Activated CD4-positive, alpha-beta T cell treated with anti-CD3 and anti-CD28 coated beads, Interleukin-2, amount 50 U/mL, for 24 hours (primary cell): ENCODE measurements at places on chromosomes 7 and 10.

GRCh38 chr7:19587291-19587690, 121.5 kb downstream of the POLR1F start:
- DNase-seq = no peak

DNA sequence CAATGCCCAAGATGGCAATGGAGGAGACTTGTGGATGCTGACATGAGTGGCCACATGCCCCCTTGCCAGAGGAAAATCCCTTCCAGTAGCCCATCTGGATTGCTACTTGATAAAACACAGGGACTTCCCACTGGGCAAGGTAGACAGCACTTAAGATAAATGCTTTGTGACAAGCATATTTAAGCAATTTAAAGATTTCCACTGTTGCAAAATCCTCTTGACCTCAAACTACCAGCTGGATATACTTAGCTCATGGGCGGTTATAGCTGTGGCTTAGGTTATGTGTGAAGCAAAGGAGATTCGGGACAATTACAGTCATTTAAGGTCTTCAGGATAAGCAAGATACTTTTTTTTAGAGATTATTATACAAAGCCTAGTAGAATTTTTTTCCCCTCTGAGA, 238.1 kb downstream of the BMPER start:
- DNase-seq = no peak

- no peak for DNase-seq
Observed at GRCh38 chr7:45591101-45591906, 17.1 kb downstream of the ADCY1 start.

DNA sequence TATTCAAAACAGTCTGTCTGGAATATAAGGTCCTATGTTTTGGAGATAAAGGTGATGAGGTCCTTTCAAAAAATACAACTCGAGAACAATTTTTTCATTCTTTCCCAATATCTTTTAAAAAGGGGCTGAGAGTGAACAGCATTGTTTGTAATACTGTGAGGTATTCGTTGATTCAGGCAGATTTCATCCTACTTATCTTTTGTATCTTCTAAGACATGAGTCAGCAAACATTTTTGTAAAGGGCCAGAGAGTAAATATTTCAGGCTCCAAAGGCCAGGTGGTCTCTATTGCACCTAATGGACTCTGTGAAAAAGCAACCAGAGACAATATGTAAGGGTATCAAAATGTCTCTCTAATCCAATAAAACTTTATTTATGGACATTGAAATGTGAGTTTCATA, 8.1 kb upstream of the ANK3 start:
- no peak for DNase-seq

- DNase-seq = no peak
Observed at GRCh38 chr7:20016669-20017068, 200.5 kb downstream of the MACC1 start.

DNA sequence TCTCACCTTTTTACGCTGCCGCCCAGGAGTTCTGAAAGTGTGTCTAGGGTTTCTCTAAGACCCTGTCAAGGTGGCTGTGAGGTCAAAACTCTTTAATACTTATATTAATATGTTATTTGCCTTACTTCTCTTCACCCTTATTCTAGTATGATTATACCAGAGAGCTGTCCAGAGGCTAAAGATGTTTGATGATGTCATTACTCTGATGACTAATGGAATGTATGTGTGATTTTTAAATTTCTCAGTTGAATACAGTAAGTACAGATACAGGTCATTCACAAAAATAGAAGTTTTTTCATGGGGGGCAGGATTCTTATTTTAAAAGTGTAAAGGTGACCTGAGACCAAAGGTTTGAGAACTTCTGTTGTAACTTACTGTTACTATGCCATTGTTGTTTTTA, 150.6 kb upstream of the FOXP2 start:
- DNase-seq = no peak

DNA sequence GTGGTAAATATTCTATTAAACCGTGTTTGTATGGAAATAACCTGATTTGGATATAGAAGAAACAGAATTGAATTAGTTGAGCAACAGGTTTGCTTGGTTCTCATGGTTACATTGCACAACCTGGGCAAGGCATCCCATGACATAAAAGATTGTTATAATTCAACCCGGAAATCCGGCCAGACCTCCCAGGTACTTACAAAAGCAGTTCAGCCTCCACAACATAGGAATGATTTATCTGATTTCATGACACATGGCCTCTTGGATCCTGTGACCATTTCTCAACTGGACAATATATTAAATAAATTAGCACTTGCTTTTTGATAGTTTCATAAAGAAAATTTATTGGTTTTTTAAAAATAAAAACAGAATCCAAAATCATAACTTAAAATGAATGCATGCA, 55.1 kb upstream of the PTPN12 start:
- DNase-seq = no peak

GRCh38 chr7:33053721-33054120, 8.9 kb downstream of the NT5C3A start:
- no peak for DNase-seq

DNA sequence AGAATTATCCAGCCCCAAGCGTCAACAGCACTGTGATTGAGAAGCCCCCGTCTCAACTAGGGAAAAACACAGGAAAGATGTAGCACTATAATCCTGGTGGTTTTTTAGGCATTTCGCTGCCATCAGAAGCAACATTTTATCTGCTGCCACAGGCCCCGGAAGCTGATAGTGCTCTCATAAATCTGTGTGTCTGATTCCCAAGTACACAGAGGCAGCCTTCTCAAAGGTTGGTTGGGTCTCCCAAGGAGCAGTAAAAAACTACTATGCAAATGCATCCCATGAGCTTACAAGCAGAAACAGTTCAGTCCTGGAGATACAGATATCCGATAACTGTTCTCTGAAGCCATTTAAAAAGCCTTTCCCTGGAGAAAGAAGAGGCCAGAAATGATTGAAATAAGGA, 45.8 kb upstream of the LYZL1 start:
- no peak for DNase-seq

DNA sequence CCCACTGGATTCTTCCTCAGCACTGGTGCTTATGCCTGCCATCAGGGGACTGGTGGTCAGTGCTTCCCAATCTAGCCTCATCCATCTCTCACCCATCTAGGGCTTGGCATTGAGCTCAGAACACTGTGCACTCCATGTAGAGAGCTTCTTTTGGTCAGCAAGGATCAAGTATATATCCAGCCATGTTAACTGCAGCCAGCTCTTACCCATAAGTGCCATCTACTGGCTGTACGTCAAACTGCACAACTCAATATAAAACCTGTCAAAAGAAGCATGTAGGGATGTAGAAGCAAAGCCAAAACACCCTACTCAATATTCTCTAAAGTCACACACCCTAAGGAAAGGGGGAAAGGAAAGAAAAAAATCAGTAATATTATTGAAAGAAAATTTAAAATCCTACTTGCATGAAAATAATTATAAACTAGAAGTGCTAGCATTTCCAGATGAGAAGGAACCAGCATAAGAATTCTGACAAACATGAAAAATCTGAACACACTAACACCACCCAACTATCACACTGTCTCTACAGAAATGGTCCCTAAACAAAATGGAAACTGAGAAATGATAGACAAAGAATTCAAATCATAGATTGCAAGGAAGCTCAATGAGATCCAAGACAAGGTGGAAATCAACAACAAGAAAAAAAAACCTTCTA, 531.1 kb upstream of the STEAP1 start:
- DNase-seq = no peak

DNA sequence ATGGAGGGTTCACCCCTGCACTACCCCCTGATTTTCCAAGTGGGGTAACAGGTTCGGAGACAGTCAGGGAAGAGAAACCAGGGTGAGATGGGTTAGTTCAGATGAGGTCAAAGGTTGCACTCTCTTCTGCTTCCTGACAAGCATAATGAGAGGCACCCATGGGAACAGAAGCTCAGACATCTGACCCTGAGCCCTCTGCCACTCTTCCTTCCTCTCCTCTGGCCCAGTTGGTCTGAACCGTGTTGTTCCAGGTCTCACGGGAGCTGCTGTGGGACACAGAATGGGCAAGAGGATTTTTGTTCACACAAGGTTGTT, 38.4 kb downstream of the DNAJB12 start:
- no peak for DNase-seq

DNA sequence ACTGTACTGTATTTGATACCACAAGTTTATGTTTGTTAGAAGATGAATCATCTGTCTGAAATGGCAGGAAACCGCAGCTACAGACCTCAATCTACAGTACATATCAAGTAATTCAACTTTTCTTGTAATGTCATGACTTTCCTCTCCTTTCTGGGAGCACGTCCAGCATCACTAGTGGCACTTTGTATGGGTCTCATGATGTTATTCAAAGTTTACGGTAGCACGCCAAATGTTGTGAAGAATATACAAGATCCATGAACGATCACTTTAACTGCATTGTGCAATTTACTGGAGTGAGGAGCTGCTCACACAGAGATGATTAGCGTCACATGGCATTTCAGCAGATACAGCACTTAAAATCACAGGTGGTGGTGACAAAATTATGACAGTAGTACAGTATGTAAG, 257.8 kb upstream of the GNAI1 start:
- no peak for DNase-seq

DNA sequence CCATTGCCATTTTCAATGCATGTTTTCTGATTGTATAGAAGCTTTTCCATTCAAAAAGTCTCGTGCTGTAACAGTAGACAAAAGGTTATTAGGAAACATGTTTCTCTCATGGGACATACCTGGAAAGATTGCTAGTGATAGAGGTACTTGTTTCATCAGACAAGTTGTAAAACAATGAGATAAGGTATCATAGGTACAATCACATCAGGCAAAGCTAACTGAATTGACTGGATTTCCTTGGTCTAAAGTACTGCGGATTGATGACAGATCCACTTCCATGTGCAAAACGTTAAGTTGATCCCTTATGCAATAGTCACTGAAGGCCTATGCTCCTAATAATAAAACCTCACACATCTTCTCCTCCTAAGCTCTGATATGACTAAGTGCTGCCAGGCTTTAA, 6.5 kb upstream of the RNF32 start:
- DNase-seq = no peak

- no peak for DNase-seq
Observed at GRCh38 chr7:131504157-131504899, 52.1 kb downstream of the PODXL start.

GRCh38 chr10:111561124-111561523, 484.3 kb downstream of the ADRA2A start:
- DNase-seq = no peak

GRCh38 chr7:7943951-7944350, 24.6 kb upstream of the GLCCI1 start:
- DNase-seq = no peak

GRCh38 chr10:113091920-113092319, 141.9 kb downstream of the TCF7L2 start:
- DNase-seq = no peak

DNA sequence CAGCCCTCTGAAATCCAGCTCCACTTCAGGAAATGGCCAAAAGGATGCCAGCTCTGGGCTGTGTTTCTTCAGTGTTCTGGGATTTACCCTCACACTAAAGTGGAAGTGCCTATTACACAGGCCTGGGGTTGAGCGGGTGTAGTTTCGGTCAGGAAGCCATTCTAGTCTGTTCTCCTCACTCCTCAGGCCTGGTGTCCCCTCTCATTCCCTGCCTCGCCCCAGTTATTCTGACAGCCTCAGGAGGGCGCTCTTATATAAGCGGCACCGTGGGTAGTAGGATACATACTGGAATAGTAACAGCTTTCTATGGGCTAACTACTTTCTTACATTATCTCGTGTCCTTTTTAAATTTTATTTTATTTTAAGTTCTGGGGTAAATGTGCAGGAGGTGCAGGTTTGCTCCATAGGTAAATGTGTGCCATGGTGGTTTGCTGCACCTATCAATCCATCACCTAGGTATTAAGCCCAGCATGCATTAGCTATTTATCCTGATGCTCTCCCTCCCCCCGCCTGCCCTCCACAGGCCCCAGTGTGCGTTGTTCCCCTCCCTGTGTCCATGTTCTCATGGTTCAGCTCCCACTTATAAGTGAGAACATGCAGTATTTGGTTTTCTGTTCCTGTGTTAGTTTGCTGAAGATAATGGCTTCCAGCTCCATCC, 12.2 kb upstream of the LGI1 start:
- DNase-seq = no peak

DNA sequence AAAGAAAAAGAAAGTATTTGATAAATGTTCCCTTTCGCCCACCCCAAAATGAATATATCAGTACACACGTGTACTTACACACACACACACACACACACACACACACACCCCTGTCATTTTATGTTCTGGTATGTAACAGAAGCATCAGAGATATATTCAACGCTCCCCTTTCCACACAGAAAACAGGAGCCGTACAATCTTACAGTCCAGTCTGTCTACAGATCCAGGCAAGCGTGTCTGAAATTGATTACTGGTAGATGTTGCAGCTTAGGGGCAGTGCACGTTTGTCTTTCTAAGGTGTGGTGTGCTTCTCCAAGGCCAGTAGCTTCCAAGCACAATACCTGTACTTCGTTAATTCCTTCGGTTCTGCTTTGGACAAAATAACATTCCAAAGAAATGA, 143.7 kb upstream of the RNF32 start:
- no peak for DNase-seq

- no peak for DNase-seq
Observed at GRCh38 chr10:96712662-96713271, 7.5 kb downstream of the PIK3AP1 start.

DNA sequence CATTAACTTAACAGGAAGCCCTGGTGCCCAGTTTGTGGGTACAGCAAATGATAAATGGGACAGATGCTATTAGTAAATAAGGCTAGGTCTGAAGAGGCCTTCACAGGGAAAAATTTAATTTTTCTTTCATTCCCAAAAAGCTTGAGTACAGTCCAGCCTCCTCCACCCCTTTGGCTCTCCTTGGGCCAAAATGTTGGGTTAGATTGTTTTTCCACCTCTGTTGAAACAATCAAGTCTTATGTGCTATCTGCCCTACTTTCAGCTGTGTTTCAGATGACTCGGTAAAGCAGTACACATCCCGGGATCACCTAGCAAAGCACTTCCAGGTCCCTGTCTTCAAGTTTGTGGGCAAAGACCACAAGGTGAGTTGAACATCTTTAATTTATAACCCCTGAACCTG, 24.3 kb downstream of the PLA2G12B start:
- DNase-seq = no peak
